Fibroblast of mammary gland (primary cell): ENCODE measurements at places on chromosomes 4 and X.

- no peak for DNase-seq
Measured at GRCh38 chrX:149853925-149854324, 27.1 kb upstream of the MAGEA8 start.

DNA sequence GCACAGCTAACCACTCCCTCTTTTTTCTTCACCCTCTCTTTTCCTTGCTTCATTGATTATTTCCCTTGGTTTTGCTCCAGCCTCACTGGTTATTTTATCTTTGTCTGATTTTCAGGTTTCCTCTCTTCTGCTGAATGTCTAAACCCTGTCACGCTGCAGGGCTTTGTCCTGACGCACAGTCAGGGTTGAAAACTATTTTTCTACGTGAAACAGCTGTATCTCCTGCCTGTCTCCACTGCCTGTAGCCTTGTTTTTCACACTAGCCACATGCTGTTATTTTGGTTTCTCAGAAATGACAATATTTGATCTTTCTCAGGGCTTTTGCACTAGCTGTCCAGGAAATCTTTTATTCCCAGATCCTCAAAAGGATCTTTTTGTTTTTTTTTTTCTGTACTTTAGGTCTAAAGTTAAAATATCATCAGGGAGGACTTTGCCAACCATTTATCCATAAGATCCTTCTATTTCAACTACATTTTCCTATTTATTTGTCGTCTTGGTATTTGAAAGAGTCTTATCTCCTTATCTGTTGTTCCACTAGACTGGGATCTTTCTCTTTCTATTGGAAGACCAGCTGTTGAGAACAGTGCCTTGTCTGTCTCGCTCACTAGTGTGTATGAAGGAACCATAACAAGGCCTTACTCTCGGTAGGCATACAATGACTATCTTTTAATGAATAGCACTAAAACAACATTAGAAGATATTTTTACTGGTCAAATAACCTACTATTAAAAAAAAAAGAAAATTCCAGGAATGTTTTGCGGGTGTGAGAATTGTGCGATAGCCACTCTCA is 164.3 kb downstream of the PDHA2 start:
- no peak for DNase-seq

DNA sequence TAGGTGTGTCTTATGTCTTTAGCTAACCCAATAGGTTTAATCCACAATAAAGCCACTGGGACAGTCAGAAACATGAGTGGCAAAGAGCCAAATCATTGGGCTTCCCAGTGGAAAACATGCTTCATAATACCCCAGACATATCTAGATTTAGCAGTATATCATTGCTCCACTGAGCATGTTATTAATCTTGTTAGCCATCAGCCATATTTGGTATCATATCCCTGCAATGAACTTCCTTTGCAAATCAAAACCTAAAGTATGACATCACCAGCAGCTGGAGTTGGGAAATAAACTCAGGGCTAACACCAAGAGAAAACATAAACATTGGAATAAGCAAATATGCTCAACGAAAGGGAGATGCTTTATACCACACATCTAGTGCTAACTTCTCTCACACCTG is 280.8 kb upstream of the NOCT start:
- peak; percentile 81 for DNase-seq

GRCh38 chr4:61938250-61938846 is 738.2 kb downstream of the ADGRL3 start:
- no peak for DNase-seq

DNA sequence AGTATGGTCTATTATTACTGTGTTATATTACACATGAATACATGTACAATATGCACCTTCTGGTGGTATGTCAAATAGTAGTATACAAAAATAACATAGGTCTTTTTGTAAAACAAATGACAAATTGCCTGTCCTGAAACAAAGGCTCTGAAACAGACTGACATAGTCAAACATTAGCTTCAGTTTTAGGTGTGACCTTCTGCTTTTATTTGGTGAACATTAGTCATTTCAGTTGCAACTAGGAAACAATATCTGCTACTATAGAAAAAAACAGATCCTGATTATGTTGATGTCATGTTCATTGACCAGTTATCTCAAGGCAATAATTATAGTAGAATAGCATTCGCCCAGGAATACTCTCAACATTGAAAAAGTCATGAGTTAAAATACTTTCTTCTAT is 123.0 kb downstream of the CHRNA9 start:
- no peak for DNase-seq

DNA sequence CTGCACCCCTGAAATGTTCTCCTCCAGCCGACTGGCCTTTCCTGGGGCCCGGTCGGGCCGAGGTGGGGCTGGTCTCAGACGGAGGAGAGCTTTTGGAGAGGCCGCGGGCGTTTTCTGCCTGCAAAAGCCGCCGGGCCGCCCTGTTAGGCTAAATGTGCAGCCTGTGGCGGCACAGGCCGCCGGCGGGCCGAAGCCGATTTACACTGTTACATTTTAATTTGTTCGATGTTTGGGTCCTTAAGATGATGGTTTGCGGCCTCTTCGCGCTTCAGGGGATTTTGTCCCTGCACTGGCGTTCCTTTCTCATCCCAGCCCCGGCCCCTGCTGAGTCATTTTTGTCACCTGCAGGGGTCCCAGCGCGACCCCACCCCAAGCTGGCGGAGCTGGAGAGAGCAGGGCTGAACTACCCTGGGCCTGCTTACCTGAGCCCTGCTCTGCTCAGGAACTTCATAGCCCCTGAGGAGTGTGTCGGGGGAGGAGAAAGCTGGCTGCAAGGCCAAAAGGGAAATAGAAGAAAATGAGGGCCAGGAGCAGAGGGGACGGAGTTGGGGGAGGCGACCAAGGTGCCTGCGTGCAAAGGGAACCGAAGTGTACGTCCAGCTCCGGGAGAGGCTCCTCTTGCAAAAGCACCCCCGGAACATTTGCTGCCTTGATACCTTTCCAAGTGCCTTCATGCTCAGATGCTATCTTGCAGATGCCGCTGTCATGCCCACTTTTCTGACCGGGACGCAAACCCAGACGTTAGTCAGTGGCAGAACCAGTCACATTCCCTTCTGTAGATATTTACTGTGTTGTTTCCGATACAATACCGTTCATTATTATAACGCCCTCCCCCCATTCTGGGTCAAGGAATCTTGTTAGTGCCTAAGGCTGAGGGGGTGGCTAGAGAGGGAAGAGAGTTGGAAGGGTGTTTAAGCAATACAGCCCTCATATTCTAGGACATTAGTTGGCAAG is 977 bp upstream of the RBBP7 start:
- no peak for DNase-seq
